ENCODE measurements at places on chromosomes 6 and 20.

DNA sequence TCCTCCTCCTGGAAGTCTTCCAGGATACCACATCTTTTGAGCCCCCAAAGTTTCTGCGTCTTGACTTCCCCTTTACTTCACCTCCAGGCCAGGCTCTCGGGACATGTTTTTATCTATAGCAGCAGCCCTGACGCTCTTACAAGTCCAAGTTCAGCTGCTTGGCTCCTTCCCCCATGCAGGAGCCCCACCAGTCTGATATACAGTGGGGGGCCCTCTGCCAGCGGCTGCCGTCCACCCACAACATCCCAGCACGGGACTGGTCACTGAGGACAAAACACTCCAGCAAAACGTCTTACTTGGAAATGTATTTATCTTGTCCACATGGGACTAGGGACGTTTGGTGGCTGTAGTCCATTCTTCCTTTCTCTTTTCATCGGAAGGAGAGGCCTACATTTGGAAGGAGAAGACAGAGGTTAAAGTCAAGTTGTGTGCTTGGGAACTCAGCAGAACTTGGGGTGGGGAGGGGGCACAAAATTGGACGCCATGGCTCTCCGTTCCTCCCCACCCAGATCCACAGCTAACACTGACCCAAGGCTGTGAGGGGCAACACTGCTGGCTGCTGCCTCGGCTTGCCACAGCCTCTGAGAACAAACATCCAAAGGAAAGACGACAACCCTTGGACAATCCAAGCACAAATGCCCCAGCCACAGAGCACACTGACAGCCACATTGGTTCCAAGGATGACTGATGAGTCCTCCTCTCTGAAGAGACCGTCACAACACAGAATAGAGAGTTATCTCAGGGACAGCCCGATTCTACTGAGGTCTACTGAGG lies 79.2 kb downstream of the PRND start:
- no peak for DNase-seq

GRCh38 chr20:4795394-4795793 lies 73.7 kb downstream of the PRND start:
- no peak for DNase-seq

DNA sequence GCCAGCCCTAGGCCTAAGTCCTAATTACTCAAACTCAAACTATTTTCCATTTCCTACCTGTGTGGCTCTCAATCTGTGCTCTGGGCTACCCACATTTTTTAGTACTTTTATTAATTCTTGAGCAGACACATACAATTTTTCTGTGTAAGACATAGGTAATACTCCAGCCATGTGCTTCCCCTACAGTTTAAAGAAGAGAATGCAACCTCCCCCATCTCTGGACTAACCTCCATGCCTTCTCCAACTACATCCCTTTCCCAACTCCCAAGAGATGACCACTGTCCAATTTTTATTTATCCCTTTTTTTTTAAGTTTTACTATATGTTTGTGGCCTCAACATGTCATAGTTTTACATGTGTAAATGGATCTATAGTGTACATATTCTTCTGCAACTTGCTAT lies 5.8 kb downstream of the HMGN4 start:
- no peak for DNase-seq

GRCh38 chr6:105595829-105596228 lies 192.9 kb upstream of the PREP start:
- DNase-seq = no peak

DNA sequence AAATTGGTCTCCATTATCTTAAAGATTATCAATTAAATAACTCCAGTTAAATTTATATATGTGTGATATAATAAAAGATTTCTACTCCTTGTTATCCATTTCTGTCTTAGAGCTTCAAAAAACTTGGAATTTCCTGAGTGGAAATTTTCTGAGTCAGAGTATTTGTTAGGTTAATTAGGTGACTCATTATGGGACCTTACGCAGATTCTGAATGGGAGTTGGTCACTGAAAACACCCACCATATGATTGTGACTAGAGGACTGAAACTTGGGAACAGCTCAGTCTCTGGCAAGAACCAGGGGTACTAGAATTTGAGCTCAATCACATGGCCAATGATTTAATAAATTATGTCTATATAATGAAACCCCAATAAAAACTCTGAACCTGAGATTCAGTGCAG lies 125.4 kb upstream of the HMGCLL1 start:
- no peak for DNase-seq

DNA sequence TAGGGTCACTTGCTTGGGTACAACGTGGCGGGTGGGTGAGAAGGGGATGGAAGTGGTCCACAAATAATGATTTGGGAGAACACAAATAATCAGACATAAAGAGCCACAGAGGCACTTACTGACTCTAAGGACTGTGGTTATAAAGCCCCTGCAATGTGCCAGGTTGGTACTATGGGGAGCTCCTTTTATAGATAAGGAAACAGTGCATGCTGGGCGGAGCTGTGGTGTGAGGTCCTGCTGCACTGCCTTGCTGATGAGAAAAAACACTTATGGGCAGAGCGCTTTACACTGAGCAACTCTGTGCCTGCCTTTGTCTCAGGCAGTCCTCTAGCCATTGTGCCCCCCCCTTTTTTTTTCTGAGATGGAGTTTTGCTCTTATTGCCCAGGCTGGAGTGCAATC lies 29.1 kb upstream of the SCRT2 start:
- DNase-seq = no peak

- no peak for DNase-seq
Observed at GRCh38 chr6:27584326-27584725, 111.4 kb upstream of the ZNF184 start.

DNA sequence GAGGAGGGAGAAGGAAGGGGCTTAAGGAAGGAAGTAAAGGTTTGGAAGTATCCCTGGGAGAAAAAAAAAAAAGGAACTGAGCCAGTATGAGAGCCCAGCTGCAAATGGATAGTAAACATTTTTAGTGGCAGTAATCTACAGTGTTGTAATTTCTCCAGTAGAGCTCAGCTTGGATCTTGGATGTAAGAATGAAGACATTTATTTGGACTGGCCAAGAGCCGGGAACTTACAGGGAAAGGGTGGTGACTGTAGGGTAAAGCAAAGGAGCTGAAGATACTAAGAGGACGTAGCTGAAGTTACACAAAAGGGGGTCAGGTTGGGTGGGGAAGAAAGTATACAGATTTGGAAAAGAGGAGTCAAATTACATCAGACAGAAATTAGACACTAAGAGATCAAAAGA lies 13.5 kb downstream of the EEF1E1 start:
- no peak for DNase-seq

GRCh38 chr20:55667024-55667423 lies 338.3 kb downstream of the CBLN4 start:
- DNase-seq = no peak

DNA sequence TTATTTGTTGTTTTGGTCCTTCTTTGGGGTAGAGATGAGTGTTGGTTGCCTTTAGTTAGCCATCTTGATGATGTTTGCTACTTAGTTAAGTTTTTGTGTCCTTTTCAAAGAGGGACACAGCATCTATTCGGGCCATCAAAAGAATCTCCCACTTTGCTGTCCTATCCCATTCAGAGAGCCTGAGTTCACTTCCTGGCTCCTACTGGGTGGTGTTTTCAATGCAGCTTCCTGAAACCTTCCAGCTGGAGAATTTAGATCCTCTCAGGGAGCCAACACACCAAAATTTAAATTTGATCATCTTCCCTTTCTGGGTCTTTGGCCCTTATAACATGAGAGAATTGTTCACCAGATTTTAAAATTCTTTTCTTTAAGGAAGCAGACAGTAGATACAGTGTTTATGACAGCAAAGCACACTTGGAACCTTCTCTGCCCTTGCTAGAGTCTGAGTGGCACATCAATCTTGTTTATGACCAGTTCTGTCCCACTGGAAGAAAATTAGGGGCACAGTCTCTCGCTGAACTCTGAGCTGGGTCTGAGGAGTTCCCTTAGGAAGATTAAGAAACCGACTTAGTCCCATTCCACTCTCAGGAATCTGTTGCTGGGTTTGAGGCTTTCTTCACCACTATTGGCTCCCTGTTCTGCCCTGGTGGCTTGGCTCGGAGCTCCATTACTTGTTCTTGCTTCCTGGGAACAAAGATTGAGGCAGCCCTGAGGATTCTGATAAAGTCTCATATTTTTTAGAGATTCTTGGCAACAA lies 115.5 kb downstream of the CCDC170 start:
- DNase-seq = no peak

DNA sequence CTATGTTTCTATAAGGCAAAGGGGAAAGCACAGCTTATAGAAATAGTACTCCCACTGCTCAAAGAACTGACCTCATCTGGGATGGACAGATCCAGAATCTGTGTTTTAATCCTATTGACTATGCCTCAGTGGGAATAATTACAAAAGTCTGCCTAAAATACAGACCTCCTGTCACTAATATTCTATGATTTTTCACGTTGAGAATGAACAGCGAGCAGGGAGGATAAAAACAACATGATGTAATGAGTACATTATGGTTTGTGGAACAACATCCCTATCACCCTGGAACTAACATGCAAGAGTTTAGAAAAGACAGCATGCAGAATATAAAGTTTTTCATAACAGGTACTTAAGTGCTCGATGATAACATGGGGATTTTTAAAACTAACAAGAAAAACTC lies 53.9 kb downstream of the EPHA7 start:
- no peak for DNase-seq

DNA sequence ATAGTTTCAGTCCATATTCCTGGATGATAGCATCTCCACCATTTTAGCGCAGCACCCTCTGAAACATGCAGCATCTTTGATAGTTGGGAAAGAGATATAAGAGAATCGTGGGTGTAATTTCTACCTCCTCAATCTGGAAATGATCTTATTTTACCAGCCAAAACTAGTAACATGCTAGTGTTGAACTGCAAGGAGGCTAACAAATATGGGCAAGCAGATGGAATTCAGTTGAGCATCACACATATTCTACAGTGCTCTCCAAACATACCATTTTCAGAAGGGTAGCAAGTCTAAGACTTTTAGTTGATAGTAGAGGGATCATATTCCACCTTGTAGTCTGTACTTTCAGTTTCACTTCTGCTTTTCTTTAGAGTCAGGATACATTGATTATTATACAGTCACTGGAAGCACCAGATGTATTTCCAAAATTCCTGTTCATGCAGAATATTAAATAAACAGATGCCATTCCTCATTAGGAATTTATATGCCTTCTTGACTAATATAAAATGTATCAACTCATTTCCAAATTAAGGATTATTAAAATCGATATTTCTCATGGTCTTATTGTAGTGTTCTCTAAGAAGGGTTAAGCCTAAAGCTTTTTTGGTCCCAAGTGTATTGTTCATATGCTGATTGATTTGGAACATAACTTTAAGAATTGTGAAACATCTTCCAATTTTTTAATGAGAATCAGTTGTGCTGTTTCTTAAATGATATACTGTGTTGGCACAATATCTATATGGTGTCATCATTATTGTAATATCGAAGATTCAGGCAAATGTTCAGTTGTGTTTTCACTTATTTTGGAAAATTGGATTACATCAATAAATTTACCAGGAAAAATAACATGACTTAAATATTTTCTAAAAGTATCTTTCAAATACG lies 362.0 kb downstream of the CENPW start:
- no peak for DNase-seq

DNA sequence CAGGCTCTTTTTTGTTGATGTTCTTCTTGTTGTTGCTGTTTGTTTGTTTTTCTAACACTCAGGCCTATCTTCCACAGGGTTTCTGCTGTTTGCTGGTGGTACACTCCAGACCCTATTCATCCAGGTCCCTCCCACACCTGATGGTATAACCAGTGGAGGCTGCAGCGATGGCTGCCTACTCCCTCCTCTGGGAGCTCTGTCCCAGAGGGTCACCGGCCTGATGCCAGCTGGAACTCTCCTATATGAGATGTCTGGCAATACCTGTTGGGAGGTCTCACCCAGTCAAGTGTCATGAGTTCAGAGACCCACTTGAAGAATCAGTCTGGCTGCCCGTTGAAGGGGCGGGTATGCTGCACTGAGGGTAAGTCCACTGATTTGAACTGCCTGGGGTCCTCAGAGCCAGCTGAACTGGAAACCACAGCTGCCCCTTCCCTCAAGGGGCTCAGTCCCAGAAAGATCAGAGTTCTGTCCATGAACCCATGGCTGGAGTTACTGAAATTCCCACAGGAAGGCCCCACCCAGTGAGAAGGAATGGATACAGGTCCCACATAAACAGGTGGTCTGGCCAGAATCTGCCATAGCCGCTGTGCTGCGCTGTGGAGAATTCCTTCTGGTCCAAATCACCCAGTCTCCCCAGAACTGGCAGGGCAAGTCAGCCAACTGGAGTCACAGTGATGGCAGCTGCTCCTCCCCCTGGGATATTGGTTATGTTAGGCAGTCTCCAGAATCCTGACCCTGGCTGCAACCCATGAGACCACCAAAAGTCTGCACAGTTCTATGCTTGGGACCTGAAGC lies 664.4 kb downstream of the FRK start:
- DNase-seq = no peak

GRCh38 chr20:17463711-17464110 lies 67.5 kb downstream of the BFSP1 start:
- no peak for DNase-seq

DNA sequence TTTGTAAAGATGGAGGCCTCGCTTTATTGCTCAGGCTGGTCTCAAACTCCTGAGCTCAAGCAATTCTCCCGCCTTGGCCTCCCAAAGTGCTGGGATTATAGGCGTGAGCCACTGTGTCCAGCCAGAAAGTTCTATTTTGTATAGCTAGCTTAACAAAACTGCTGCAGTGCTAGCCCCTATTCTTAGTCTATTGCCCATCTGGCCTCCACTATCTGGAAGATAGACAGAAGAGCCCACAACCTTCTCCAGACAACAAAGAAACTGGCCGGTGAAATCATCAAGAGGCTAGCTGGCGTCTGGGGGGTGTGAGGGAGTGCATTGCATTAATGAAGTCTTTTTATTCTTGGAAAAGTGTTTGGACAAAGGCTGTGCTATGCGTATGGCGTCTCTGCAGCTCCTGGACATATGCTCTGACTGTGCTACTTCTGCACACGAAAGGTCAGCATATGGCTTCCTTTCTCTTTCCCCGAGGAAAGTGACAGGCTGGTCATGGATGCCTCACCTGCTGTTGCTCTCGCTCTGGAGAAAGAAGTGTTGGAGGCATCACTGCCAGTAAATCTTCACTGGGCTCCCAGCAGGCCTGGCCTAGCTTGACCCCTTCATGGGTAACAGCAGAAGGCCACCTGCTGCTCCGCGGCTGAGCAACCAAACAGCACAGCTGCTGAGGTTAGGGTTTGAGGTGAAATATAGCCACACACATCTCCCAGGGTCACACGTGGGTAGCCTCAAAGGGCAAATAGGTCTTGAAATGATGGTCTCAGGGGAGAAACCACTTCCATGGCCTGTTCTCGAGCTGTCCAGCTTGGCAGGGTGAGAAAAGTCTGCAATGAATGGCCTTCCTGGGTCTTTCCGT lies 95.1 kb upstream of the IYD start:
- no peak for DNase-seq

DNA sequence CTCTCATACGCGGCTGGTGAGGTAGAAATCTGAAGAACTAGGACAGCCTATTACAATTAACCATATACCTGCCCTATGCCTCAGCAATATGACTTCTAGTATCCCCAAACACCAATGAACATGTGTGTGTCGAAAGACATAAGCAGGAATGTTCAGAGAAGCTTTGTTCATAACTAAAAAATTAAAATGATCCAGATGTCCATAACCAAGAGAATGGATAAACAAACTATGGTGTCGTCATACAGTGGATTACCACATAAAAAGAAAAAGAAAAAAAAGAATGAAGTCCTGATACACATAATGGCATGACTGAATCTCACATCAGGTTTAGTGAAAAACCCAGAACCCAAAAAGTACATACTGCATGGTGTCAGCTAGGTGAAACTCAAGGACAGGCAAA lies 73.9 kb downstream of the MDN1 start:
- DNase-seq = peak; percentile 3
